ENCODE measurements at places on chromosomes 3 and 15. TPM values are rescaled to one million over a fixed set of nuclear protein-coding genes. Genes with fewer than 3 reads are reported as not detected.

- H3K27me3 ChIP-seq, result no peaks in the 10 kb centered on the region
- no peak overlapping the region for H3K4me3 ChIP-seq
- DNase-seq, result no peak
- H3K27ac ChIP-seq, result no peak overlapping the region
- no peaks in the 10 kb centered on the region for H3K4me1 ChIP-seq
Observed at GRCh38 chr3:174215456-174215855, 643.7 kb upstream of the NAALADL2 start.

GRCh38 chr3:143222981-143223380, 103.4 kb downstream of the CHST2 start:
- H3K4me3 ChIP-seq, result no peak overlapping the region
- H3K36me3 ChIP-seq, result no peaks in the 10 kb centered on the region
- no peak for DNase-seq
- no peaks in the 10 kb centered on the region for H3K27me3 ChIP-seq
- no peaks in the 10 kb centered on the region for H3K4me1 ChIP-seq
- H3K27ac ChIP-seq, result no peak overlapping the region

DNA sequence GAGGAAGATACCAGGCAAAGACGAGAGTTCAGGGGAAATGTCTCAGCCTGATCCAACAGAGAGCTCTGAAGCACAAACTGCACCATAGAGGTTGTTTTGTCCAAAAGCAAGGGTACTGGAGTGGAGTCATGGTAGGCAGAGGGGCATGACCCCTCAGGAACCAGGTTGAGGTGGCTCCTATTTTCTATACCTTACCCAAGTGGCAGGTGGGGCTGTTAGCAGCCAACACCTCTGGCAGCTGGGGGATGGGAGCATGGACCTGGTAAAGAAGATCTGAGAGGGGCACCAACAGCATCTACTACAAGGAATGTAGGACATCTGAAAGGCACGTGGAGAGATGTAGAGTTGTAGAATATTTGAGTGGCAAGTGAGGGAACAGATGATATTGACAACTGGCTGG, 85.2 kb downstream of the GAP43 start:
- H3K4me3 ChIP-seq, result no peak overlapping the region
- H3K27ac ChIP-seq, result no peak overlapping the region
- H3K36me3 ChIP-seq, result no peaks in the 10 kb centered on the region
- no peaks in the 10 kb centered on the region for H3K4me1 ChIP-seq
- H3K27me3 ChIP-seq, result no peaks in the 10 kb centered on the region

STRIT1 gene
- 4.9 TPM for total RNA-seq
